ENCODE measurements at places on chromosomes 3 and 15. TPM values are rescaled to one million over a fixed set of nuclear protein-coding genes. Genes with fewer than 3 reads are reported as not detected.

ANKRD63 gene
- total RNA-seq = not detected

ROPN1 gene
- total RNA-seq = not detected

SEMA7A gene
- 59.6 TPM for total RNA-seq

GOLGA6D gene
- not detected for total RNA-seq

PGBD4 gene
- 1.9 TPM for total RNA-seq

GREM1 gene
- total RNA-seq = 84.7 TPM

TPRG1 gene
- total RNA-seq = 0.56 TPM

SLC2A2 gene
- not detected for total RNA-seq
